HEK293T (cell line): ENCODE measurements at places on chromosomes 16 and 17.
A peak's percentile ranks its signal among the peaks of the same experiment; 100 is the strongest.

DNA sequence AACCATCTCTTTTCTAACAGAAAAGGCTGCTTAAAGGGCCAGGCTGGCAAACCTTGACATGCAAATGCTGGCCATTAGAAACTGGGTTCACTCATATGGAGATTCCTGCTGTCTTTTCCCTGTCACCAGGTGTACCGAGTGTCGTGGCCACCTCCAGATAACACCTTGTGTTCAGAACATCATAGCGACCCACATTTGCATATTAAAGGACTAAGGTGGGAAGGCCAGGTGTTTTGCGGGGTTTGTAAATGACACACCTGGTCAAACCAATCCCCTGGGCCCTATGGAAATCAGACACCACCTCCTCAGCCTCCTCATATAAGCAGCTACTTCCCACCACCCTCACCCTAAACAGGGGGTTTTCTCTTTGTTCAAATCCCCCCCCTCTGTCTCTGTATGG is 2.5 kb upstream of the AIPL1 start:
- DNase-seq, result no peak

DNA sequence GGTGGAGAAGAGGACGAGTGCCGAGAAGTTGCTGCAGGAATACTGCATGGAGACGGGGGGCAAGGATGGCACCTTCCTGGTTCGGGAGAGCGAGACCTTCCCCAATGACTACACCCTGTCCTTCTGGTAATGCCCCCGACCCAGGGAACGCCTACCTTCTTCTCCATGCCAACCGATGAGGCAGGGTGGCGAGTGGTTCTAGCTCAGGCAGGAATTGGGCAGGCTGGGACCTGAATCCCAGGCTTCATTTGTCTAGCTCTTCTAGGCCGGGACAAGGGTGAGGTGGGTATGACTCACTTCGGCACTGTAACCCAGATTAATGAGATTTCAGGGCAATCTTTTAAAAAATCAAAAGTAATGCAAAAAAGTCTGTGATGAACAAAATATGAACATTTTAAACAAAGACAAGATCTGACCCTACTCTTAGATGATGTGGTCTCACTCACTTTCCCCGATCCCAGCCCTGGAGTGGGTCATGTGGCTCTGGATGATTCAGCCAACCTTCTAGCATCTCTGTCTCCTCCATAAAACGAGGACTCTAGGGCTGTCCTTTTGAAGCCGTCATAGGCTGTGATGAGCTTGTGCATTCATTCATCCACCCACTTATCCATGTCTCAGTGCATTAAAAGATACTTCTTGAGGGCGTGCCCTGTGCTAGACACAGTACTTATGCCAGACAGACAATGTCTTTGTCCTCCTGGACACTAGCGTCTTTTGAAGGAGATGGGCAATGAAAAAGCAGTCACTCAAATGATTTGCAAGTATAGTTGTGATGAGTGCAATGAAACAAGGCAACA is 102.6 kb downstream of the SDR42E1 start:
- no peak for DNase-seq

- DNase-seq, result no peak
Observed at GRCh38 chr16:74761665-74762064, 13.0 kb downstream of the FA2H start.

- DNase-seq, result peak; percentile 94
Observed at GRCh38 chr17:74379495-74380085, 12.3 kb downstream of the GPR142 start.

DNA sequence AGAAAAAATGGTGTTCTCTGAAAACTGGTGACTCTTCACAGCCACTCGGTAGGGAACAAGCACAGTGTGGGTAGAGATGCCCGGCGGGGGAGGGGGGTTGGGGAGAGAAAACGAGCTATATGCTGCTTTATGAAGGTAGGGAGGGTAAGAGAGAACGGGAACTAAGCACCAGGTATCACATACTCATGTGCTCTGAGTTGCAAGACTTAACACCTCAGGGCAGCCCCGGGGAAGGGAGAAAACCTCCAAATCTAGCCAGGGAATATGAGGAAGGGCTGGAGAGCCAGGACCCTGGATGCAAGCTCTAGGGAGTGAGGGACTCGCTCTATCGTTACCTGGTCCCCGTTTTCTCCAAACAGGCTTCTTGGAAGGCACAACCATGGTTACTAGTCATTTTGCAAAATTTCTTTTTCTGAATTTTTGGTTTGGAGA is 35.3 kb downstream of the HIC1 start:
- DNase-seq, result no peak
